ENCODE measurements at places on chromosomes 2 and 18.

- no peak for DNase-seq
These were observed 18.1 kb upstream of the SLC4A5 start for GRCh38 chr2:74361327-74361726.

GRCh38 chr2:165820296-165820695, 26.2 kb upstream of the GALNT3 start:
- DNase-seq, result peak; percentile 61

DNA sequence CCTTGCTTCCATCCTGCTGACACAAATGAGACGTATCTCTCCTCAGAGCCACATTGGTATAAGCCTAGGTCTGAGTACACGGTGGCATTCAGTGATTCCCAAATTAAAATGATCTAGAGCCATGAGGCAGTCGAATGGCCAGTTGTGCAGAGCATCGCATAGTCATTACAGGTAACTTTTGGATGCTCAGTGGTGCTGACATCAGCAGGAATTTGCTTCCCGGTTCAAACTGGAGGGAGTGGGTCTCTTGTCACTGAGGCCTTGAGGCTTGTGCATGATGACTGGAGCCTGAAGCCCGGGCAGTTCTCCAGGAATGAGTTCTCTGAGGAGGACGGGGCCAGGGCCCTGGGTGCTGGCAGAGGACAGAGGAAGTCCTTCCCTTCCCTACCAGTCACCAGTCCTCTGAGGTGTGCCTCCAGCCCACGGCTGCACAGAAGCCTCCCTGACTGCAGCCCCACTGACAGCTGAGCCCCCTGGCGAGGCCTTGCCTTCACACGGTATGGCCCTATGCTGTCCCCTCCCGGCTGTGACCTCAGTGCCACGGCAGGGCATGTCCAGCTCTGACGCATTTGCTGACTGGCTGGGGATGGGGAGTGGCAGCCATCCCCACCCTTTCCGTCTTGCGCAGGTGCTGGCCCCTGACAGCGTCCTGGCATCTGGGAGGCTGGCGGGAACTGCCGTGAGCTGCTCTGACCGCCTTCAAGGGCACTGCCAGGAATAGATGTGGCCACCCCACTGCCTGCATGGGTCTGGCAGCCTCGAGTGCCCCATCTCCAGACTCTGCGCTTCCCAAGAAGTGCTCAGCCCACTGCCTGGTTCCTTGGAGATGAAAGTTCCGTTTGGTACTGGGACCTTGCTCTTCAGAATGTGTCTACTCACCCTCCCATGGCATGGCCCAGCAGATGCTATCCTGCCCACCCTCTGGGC, 117.4 kb downstream of the CELF4 start:
- no peak for DNase-seq

DNA sequence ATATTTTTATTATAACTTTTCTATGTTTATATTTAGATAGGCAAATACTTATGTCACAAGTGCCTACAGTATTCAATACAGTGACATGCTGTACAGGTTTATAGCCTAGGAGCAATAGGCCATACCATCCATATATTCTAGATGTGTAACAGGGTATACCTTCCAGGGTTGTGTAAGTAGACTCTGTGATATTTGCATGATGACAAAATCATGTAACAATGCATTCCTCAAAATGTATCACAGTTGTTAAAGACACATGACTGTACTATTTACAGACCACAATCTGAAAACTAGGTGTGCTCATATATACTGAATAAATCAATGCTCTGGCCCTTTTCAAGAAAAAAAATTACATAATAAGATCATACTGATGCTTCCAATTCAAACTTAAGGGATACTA, 433.2 kb upstream of the RGPD4 start:
- DNase-seq, result no peak

- no peak for DNase-seq
These were observed 160.9 kb downstream of the ZEB2 start for GRCh38 chr2:144358979-144359541.

GRCh38 chr2:227411320-227411989, 23.7 kb upstream of the SCYGR1 start:
- DNase-seq, result no peak

GRCh38 chr18:13502585-13502984, 223.8 kb downstream of the FAM210A start:
- no peak for DNase-seq

GRCh38 chr2:233707940-233708644, 4.6 kb upstream of the UGT1A5 start:
- DNase-seq, result no peak

DNA sequence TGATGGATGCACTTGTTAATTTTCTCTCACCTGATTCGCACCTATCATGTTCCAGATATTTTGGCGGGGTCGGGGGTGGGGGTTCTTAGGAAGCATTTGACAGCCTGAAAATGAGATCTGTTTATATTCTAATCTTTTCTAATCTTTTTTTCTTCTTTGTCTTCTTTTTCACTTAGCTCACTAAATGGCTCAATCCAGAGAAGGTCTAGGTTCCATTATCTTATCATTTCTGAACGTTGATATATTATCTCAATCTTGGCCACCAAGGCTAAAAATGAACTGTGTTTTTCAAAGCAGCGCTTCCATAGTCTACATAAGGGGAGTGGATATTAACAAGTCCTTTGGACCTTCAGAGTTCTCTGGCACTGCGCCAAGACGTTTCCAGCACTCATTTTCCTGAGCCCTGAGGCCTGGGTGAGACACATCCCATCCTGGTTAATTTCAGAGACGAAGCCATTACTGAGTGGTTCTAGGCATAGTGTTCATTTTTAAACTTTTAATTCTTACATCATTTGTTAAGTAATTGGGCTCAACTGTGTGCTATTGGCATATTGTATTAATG, 229.0 kb downstream of the SOX11 start:
- DNase-seq, result no peak

GRCh38 chr2:108575132-108575966, 41.1 kb downstream of the LIMS1 start:
- DNase-seq, result no peak

GRCh38 chr2:99404039-99404796, 67.0 kb downstream of the EIF5B start:
- no peak for DNase-seq

DNA sequence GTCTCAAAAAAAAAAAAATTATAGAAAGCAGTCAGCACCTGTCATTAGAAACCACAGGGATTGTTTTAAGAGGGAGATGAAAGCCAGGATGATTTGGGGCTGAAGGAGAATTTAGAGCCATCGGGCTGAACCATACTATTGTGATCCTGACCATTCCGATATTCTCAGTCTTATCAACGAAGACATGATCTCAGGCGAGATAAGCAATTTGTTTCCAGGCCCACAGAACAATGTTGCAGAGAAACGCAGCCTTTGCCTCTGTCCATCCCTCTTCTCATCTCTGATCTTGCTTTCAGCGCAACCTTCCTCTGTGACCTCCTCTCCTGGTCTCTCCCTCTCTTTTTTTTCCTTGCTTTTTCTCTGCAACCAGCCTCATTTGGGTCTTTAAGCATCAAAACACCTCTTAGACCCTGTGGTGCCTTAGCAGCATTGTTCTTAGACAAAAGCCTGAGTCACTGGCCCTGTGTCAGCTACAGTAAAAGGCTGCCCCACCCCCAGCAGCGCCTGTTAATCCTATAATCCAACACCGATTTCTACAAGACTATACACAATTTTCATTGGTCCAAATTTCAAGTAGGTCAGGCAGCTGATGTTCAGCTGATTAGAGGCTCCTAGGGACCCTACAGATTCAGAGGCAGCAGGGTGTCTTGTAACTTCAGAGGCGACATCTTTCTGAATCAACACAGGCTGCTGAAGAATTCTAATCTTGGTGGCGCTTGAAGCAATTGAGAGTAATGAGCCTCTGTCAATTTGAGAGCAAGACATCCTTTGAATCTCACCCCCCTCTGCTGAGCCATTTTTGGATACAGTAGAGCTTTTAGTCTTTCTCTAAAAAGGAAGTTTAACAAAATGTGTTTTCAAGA, 206.0 kb downstream of the NCK2 start:
- DNase-seq, result no peak

DNA sequence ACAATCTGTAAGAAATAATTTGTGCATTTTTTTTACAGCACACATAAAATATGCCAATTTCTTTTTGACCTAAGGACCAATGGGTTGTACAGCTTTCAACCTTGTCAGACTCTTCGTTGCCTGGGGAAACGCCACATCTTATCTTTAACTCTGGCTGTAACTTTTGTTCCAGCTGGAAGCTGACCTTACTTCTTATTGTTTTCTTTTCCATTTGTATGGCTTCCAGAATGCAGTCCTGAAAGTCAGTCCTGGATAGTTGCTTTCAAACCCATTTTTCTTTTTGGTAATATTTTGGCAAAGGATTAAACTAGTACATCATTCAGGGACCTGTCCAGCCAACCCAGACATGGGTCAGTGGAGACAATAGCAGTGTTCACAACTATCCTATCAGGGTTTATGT, 686.5 kb upstream of the CDH2 start:
- DNase-seq, result no peak

GRCh38 chr2:224722250-224722649, 6.1 kb upstream of the CCDC195 start:
- DNase-seq, result no peak

GRCh38 chr18:74539289-74539688, 5.0 kb downstream of the CNDP1 start:
- no peak for DNase-seq

DNA sequence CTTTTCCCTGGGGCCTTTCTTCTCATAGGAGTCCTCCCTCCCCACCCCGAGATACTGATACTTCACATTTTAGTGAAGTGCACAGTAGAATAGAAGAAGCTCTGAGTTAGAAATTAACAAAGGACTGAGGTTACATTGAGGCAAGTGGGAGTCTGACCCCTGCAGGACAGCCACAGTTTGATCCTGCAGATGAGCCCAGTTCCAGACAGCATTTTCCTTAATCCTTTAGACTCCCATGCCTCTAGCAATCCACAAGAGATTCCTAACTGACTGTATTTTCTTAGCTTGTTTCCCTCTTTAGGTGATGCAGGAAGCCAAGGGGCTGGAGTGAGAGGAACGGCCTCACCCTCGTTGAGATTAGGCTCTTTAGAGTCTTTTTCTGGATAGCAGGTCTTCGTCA, 204.0 kb downstream of the CYRIA start:
- DNase-seq, result no peak

DNA sequence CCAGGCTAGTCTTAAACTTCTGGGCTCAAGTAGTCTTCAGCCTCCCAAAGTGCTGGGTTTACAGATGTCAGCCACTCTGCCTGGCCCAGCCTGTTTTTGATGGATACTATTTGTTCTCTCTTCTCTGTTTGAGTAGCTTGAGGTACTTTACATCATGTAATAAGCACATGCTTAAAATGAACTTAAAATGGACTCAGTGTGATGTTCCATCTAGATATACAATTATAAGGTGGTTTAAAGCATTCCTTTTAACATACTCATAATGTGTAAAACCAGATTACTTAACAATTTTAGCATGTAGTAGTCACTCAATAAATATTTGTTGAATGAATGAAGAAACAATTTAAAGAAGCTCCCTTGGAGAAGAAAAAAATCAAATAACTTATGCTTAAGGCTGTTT, 9.6 kb downstream of the PTPRM start:
- no peak for DNase-seq

GRCh38 chr2:124267794-124268193, 242.7 kb downstream of the CNTNAP5 start:
- no peak for DNase-seq

DNA sequence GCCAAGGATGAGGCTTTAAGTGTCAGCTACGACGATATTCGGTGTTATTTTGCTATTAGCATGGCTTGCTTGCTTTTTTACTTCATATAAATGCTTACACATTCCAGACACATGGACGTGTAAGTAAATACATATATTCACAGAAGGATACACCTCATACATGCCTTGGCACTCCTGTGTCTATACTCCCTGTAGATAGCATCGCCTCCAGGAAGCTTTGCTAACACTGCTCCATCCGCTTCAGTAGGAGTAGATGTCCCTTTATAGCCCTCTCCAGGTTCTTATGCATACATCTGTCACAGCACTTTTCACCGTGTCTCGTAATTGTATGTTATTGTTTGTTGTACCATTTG, 27.5 kb upstream of the KCTD1 start:
- no peak for DNase-seq

DNA sequence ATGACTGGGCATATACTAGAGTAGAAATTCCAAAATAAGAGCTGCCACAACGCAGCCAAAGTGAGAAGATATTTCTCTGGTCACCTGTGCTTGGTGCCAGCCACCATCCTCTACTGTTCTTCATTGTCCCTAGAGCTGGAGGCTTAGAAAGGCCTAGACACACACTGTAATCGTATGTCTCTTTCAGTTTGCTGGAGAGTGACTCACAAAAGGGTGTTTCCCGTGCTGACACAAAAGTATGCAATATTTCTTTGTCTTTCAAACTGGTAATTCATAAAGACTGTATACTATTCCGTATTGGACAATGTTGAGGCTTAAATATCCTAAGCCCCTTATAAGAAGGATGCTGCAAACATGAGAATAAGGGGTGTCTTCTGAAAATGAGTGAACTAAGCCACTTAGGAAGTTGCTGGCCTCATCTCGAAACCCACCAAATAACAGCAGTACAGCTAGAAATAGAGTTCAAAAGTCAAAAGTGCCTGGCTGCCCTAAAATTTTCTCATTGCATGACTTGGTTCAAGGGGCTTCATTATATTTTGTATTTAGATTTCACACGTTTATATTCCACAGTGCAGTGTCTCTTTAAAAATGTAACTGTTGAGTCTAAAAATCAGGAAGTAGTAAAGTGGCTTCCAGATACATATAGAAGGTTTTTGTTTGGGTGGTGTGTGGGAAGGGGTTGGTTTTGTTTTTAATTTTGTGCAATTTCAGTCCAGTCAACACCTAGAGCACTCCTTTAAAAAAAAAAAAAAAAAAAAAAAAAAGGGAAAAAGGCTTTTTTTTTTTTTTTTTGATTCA, 601.1 kb downstream of the ARHGAP15 start:
- DNase-seq, result no peak

DNA sequence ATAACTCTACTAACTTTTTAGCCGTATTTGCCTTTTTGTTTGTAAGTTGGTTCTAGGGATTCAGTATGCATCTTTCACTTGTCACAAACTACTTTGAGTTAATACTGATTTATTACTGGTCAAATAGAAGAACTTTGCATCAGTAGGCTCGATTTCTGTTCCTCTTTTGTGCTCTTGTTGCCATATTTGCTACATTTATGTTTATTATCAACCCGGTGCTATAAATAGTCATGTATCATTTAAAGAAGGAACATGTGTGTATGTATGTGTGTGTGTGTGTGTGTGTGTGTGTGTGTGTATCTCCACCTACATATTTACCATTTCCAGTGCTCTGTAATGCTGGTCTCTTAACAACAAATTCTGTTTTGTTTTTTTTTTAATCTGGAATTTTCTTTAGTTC, 79.6 kb upstream of the B3GNT7 start:
- no peak for DNase-seq

GRCh38 chr2:78034706-78035105, 512.5 kb upstream of the LRRTM4 start:
- DNase-seq, result no peak
